ENCODE measurements at places on chromosomes 13 and 19.
A peak's percentile ranks its signal among the peaks of the same experiment; 100 is the strongest.

DNA sequence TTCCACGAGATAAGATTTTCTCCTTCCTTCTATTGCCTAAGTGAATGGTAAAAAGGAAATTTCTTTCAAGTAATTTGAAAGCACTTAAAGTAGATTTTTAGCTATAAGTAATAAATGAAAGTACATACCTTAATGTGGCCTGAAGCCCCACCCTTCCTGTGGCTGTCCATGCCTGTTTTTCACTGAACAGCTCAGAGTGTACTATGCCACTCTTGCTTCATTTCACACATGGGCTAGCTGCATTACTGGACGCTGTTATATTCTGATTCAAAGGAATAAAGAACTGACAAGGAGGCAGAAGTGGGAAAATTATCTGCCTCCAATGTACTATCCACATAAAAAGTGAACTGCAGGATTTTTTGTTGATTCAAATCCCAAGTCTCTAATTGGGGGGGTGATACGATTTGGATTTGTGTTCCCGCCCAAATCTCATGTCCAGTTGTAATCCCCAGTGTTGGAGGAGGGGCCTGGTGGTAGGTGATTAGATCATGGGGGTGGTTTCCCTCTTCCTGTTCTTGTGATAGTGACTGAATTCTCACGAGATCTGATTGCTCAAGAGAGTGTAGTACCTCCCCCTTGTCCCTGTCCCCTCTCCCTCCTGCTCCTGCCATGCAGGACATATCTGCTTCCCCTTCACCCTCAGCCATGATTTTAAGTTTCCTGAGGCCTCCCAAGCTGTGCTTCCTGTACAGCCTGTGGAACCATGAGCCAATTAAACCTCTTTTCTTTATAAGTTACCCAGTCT lies 154.7 kb upstream of the SGCG start:
- no peak for DNase-seq

DNA sequence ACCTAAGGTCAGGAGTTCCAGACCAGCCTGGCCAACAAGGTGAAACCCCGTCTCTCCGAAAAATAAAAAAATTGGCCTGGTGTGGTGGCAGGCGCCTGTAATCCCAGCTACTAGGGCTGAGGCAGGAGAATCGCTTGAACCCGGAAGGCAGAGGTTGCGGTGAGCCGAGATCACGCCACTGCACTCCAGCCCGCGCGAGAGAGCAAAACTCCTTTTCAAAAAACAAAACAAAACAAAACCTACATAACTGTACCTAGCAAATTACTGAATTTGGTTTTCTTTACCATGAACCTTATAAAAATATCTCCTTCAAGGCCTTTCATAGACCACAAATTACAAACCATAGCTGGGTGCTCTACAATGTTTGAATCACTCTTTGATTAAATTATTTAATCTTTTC lies 760 bp downstream of the ZNF91 start:
- DNase-seq, result no peak

GRCh38 chr19:49852631-49853126 lies 1.7 kb downstream of the PTOV1 start:
- DNase-seq, result no peak

- no peak for DNase-seq
Observed at GRCh38 chr19:48633148-48634035, 3.8 kb downstream of the DBP start.

DNA sequence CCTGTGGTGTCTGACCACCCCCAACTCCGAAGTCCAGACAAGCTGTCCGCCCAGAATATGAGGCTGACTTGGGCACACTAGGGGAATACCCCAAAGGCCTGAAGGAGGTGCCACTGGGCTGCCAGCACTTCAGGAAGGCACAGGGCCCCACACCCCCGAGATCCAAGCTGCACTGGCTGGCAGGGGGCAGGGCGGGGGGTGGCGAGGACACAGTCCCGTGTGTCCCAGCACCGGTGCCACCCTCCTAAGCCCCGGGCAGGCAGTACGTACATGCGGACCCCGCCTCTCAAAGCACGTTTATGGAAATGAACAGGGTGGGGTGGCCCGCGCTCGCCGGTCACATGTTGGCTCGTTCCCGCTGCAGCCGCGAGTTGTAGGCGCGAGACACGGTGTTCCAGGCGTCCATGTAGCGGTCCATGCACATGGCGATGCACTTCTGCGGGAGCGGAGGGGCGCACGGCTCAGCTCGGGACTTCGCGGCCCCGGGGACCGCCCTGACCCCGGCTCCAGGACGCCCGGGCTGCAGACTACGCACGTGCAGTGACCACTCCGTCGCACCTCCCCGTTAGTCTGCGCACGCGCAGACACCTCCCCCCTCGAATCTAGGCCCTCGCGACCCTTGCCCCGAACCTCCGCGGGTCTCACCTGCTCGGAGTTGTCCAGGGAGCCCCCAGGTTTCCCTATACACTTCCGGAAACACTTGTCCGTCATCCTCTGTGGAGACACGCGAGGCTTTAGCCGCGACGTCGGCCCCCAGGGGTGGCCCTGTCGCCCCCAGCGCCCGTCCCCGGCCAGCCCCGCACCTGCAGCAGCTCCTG lies 566 bp downstream of the TIMM13 start:
- DNase-seq, result no peak

DNA sequence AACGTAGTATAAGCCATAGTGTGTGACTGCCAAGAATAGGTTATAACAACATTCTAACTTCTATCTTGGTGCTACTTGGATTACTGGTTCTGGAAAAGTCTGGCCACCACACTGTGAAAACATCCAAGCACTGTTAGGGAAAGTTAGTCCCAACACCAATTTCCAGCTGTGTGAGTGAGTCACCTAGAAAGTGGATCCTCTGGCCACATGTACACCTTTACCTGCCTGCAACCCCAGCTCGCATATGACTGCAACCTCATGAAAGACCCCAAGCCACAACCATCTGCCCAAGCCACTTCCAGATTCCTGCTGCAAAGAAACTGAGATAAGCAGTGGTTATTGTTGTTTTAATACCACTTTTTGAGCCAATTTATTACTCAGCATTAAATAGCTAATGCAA lies 404.5 kb downstream of the KCTD12 start:
- DNase-seq, result no peak

GRCh38 chr19:11137542-11138384 lies 17.8 kb downstream of the SPC24 start:
- peak; percentile 77 for DNase-seq

GRCh38 chr19:49553451-49554271 lies 25.9 kb downstream of the RCN3 start:
- no peak for DNase-seq

- DNase-seq, result no peak
Observed at GRCh38 chr19:33671211-33671610, 49.5 kb downstream of the CHST8 start.

DNA sequence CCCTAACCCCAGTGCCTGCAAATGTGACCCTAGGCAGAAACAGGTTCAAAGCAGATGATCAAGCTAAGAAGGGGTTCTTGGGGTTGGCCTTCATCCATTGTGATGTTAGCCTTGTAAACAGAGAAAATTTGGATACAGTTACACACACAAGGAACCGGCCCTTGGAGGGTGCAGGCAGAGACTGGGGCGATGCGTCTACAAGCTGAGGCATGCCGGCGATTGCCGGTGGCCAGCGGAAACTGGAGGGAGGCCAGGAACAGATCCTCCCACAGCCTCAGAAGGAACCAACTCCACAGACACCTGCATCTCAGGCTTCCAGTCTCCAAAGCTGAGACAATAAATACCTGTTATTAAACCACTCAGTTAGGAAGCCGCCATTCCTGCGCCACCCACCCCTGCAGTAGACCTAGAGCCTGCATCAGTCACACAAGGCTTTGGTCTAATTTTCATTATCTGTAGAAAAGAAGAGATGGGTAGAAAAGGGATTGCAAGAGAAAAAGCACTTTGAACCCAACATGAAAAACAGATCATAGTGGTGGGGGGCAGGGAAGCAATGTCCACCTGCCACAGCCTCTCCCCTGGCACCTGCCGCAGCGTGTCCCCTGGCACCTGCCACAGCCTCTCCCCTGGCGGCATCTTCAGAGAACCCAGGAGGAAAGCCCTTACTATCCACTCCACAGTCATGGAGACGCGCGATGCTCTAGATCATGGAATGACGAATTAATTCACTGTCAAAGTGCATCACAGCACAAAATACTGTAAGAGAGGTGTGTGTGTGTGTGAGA lies 119.7 kb upstream of the SOX1 start:
- DNase-seq, result no peak

- DNase-seq, result no peak
Observed at GRCh38 chr13:65744836-65745235, 1485.3 kb downstream of the PCDH9 start.

- DNase-seq, result no peak
Observed at GRCh38 chr13:64680739-64681138, 2549.4 kb downstream of the PCDH9 start.

- no peak for DNase-seq
Observed at GRCh38 chr13:34826432-34826831, 115.6 kb upstream of the NBEA start.

DNA sequence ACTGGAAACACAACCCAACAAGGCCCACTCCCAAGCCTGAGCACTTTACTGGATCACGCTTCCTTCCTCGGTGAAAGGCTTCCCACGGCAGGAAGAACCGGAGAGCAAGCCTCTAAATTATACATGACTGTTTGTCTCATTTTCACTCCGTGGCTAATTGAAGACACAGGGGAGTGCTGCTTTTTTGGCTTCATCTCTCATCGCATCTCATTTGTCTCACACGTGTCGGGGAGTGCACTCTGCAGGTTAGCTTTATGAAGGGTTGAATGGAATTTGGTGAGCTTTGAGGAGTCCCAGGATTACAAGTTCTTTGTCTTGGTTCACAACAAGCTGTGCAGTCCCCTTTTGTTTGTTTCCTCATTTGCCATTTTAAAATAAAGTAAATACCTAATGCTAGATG lies 544.6 kb downstream of the GPC6 start:
- DNase-seq, result no peak

- DNase-seq, result no peak
Observed at GRCh38 chr13:61880578-61881283, 465.1 kb upstream of the PCDH20 start.

- peak; percentile 80 for DNase-seq
Observed at GRCh38 chr19:11293433-11294389, 2.2 kb upstream of the TSPAN16 start.

DNA sequence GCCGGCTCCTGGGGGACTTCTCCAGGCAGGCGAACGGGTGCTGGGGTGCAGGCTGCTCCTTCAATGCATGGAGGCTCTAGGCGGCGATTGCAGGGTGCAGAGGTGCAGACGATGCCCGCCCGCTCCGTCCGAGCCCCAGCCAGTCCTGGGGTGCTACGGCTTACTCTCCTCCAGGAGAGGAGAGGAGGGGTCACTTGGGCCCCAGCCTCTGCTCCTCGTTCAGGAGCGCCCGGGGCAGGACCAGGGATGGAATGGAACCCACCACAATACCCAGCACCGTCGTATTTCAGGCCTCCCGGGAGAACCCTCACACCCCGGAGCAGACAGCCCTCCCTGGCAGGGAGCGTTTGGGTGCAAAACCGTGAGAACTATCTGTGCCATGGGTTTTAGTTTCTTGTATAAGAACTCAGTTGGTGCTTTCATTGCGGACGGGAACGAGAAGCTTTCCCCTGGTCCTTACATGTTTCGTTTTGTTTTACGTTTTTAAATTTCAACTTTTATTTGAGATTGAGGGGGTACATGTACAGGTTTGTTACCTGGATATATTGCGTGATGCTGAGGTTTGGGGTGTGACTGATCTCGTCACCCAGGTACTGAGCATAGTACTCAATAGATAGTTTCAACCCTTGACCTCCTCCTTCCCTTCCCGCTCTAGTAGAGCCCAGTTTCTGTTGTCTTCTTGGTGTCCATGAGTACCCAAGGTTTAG lies 46.8 kb downstream of the ARHGEF18 start:
- no peak for DNase-seq

GRCh38 chr19:6739883-6740588 lies 556 bp downstream of the TRIP10 start:
- no peak for DNase-seq

GRCh38 chr19:1365319-1366269 lies 18.1 kb upstream of the NDUFS7 start:
- DNase-seq, result no peak

DNA sequence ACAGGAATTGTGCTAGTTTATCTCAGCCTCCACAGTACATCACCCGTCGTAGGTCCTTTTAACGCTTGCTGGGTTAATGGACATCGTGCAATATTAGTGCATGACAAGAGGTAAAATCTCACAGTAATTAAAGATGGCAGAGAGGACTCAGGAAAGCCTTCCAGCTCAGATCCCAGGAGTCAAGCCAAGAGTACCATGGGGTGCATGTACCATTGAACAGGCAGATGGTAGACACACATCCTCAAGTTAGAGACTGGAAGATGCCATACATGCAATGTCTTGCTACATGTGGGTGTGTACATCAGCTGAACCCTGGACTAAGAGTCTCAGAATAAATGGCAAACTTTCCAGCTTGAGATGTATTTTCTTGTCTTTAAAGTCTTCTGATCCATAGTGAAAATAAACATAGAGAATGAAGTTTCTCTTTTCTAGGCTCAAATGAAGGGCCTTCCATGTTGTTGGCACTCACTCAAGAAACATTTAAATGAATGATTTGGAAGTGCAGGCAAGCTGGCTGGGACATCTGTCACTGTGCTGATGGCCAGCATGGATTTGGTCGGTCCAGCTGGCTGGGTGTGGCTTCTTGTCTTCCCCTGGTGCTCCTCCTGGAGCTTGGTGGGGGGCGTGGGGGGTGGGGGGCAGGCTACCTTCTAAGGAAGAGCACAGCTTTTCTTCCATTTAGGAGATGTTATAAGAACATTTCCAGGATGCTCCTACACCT lies 290.9 kb upstream of the MAB21L1 start:
- no peak for DNase-seq

GRCh38 chr19:852136-853013 lies at the start of gene ELANE:
Gene ELANE, plus strand, starts transcription at chr19:852303. Its CDS starts 26 bp downstream, at chr19:852329.
- DNase-seq, result no peak

DNA sequence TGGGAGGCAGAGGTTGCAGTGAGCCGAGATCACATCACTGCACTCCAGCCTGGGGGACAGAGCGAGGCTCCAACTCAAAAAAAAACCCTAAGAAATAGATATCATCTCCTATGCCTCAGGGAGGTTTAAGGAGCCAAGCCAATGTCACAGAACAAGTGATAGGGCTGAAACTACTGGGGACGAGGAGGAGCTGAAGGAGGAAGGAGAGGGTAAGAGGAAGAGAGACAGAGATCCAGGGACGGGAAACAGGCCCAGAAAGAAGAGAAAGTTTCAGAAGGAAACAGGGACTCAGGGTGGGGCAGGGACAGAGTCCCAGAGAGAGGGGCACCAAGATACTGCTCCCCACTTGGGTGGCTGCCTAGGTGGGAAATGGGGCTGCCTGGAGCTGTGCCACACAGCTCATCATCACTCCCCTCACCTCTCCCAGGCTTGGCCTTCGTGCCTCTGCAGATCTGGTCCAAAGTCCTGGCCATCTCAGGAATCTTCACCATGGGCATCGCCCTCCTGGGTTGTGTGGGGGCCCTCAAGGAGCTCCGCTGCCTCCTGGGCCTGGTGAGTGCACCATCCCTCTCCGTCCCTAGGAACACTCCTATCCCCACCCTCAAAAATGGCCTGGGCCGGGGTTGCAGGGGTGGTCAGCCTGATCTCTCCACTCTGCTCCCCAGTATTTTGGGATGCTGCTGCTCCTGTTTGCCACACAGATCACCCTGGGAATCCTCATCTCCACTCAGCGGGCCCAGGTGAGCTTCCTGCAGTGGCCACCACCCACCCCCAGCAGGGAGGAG lies 1.5 kb downstream of the CD37 start:
- DNase-seq, result no peak
